ENCODE measurements at places on chromosomes 2 and 18.

DNA sequence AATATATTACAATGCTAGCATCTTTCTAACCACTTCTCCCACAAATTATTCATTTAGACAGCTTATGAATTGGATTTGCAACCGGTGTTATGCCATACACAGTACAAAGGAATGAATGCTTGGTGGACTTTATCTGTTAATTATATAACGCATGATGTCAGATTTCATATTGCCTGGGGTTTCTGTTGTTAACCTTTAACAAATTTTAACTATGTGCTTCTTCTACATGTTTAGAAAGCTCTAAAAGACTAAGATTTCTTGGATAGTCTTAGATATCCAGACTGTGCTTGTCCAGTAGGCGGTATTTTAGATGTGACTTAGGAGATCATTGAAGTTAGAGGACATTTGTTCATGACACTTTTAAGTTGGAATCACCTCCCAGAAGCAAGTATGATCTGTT is 976.3 kb downstream of the TMEM182 start:
- no peak for DNase-seq

- DNase-seq = peak; percentile 47
These were observed 1265.5 kb upstream of the ACVR2A start for GRCh38 chr2:146579147-146579930.

DNA sequence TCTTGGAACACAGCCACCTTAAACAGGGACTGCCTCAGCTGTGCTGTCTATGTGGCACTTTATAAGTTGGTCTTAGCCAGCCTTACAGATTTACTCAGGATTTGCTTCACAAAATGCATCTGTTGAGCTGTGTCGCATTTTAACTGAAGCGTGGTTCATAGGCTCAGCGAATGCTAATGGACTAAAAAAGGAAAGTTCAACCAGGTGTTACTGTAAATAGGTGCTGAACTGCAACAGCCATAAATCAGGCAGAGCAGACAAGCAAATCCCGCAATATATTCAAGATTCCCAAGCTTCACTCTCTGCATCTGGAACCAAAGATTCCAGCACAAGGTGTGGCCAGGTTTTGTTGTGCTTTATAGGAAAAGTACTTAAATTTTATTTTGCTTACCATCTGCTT is 130.0 kb downstream of the EPHA4 start:
- no peak for DNase-seq

DNA sequence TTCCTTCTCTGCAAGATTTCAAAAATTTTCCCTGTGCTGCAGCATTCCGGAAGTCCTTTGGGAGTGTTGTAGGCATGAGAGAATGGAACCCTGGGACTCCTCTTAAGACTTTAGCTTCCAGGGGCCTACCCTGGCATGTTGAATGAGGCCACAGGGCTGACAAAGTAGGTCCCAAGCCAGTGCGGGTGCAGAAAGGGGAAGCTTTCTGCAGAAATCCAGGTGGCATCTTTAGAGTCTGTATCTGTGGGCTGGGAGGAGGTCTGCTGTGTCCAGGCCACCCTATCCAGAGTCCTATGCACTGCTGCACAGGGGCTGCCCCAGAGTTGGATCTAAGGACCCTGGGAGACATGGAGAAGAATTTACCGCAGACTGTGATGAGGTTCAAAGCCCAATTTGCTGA is 1.9 kb upstream of the SIX2 start:
- DNase-seq = no peak

- DNase-seq = no peak
These were observed 7.1 kb upstream of the ADD2 start for GRCh38 chr2:70775141-70775540.

GRCh38 chr18:32588191-32588590 is 117.5 kb upstream of the GAREM1 start:
- no peak for DNase-seq

GRCh38 chr2:128421286-128421685 is 102.6 kb upstream of the HS6ST1 start:
- no peak for DNase-seq

DNA sequence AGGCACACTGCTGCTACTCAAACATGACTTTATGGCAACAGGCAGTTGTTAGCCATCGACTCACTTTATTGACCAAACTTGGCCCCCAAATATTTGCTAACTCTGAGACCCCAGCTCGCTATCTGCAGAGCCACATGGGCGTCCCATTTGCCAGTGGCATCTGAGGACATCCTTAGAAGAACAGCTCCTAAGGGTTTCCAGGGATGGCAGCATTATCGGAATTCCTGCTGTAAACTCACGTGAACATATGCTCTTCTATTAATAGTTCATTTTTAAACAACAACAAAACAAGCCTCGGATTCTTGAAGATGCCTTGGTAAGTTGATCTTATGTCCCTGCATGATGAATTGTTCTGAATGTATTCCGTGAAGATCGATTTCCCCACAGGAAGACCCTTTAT is 181.0 kb downstream of the LDLRAD4 start:
- no peak for DNase-seq

DNA sequence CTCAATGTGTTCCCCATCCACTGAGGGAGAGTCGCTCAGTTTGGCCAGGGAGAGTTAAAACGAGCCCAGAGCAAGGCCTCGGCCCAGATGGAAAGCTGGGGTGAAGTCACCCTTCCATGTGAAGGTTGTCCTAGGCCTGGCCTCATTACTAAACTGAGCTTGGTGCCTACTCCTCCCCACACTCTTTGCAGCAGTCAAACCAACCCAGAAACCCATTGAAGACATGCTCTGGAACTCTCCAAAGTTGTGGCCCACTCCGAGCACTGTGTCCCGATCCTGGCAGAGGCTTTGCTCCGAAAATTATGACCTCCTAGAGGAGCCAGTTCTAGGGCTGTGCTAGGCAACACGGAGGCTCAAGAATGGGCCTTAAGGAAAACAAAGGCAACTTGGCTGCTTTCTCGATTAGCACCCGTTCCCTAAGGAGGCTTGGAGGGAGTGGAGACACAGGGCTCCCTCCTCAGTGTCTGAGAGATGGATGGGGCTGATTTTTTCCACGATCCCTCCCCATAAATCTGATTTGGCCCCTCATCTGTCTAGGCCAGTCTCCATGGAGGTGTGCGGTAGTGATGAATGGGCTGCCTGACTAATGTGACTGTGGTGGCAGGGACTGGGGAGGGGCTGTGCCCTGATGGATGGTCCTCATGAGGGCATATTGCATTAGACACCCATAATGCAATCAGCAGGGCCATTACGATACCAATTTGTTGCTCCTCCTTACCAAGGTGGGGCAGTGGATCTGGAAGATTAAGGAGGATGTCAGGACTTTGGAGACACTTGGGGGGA is 11.7 kb upstream of the CYP26B1 start:
- no peak for DNase-seq

GRCh38 chr2:241125626-241126025 is 23.5 kb upstream of the MTERF4 start:
- DNase-seq = no peak

DNA sequence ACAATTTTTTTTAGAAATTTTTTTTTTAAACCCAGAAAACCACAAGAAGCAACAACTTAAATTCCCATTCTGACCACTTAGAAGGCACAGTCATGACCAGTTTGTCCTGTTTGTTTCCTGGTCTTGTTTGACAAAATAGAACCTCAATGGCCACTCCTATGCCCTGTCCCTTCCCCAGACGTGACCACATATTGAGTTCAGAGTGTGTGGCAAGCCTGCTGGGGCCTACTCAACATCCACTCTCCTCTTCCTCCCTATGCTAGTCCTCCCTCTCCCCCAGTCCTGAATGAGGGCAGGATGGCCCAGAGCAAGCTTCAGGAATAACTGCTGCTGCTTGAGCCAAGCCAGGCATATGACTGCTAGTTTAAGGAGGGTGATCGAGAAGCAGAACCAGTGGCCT is 89.6 kb downstream of the PRELID3A start:
- no peak for DNase-seq
